Activated T-helper 17 cell treated with anti-CD3 and anti-CD28 coated beads, Interleukin-2, amount 50 U/mL, for 72 hours (primary cell): ENCODE measurements at places on chromosomes 16 and 17. TPM values are rescaled to one million over a fixed set of nuclear protein-coding genes. Genes with fewer than 3 reads are reported as not detected.

Gene FBXL16
- 23.6 TPM for total RNA-seq

Gene C17orf100
- 3.0 TPM for total RNA-seq

Gene ALDH3A1
- not detected for total RNA-seq

Gene FOXN1
- not detected for total RNA-seq

Gene SLFN14
- total RNA-seq, result 0.08 TPM

Gene PRSS36
- 1.1 TPM for total RNA-seq

Gene SLC6A2
- not detected for total RNA-seq

Gene DPEP1
- total RNA-seq, result not detected

DNA sequence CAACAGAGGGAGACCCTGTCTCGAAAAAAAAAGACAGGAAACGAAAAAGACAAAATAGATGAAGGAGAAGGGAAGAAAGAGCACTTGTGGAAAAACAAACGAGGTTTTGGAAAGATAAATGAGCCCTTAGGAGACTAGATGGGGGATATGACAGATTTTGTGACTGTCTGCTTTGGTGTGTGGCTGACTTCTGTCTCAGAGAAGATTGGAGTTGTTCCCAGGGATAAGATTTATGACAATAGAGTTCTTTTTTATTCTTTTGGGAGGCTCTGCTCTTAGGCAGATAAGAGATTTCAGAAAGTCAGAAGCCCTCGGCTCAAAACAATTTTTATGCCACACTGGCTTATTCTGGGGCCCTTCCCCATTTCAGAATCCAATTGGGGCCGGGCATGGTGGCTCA is 73.9 kb upstream of the ATF7IP2 start:
- ATAC-seq, result no peak

DNA sequence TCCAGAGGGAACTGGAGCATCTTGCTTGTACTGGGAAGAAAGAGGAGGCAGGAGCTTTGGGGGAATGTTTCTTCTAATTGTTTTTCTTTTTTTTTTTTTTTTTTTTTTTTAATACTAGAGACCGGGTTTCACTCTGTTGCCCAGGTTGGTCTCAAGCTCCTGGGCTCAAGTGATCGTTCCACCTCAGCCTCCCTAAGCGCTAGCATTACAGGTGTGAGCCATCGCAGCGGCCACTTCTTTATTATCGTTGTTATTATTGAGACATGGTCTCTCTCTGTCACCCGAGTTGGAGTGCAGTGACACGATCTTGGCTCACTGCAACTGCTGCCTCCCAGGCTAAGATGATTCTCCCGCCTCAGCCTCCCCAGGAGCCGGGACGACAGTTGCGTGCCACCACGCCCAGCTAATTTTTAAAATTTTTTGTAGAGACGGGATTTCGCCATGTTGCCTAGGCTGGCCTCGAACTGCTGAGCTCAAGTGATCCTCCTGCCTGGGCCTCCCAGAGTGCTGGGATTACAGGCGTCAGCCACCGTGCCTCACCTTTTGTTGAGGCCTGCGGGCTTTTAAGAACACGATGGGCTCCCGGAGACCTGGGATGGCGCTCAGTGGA is 137.3 kb upstream of the GSE1 start:
- no peak for ATAC-seq

- ATAC-seq, result no peak
Observed at GRCh38 chr17:80886641-80887573, 104.7 kb upstream of the CHMP6 start.

DNA sequence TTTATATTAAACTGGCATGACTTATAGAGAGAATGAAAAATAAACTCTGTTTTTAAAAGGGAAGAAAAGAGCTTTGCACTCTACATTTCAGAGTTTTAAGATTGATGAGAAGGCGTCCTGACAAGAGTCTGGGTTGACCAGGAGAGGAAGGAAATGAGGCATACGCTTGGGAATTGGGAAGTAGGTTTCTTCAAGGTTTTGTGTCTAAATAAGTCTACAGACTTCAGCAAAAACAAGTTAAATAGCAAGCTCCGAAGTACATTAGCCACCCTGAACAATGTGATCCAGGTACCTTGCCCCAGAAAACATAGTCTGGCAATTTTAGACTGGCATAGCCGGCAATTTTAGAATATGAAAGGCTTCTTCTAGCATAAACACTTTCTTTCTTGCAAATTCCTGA is 28.5 kb upstream of the CCDC182 start:
- no peak for ATAC-seq

GRCh38 chr17:81193051-81193410 is 27.0 kb upstream of the AATK start:
- ATAC-seq, result no peak

DNA sequence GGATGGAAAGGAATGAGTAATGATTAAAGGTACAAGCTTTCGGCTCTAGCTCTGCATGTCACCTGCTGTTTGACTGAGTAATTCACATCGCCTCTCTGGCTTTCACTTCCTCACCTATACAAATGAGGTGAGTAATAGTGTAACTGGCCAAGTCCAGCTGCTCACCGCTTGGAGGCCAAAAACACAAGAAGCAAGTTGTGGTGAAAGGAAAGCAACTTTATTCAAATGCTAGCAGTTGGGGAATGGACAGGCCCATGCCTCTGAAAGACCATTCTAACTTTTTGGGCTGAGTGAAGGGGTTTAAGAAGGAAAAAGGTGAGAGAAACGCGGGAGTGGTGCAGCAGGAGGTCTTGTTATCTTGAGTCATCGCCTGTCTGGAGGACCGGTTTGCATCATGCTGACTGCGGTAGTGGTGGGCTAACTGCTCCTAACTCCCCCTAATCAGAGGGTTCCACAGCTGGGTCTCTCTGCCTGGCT is 45.7 kb upstream of the CSNK2A2 start:
- peak; percentile 88 for ATAC-seq

- ATAC-seq, result no peak
Observed at GRCh38 chr17:45218895-45219661, 2.6 kb upstream of the FMNL1 start.

DNA sequence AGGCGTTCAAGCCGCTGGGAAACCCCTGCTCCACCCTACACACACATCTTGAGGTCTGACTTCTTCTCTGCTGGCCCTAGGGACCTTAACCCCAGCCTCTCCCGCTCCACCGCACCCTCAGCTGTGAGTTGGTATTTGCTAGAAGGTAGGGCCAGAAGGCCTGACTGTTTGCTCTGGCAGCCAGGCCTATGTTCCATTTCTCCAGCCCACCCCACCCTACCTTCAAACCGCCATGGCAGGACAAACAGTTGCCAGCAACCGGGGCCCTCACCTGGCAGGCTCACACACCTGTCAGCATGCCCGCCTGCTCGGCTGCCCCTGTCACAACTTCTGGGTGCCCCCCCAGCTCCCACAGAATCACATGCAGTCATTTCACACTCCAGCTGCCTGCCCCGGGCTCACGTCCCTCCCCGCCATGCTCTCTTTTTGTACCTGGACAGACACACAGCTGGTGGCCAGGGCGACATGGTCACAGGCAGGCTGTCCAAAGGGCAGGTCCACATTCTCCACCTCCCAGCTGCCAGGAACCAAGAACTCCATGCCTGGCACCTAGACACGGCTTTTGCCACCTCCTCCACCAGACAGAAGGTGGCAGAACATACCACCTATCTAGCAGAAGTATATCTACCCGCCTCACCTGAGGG is 2.6 kb upstream of the ATP2A3 start:
- ATAC-seq, result no peak

DNA sequence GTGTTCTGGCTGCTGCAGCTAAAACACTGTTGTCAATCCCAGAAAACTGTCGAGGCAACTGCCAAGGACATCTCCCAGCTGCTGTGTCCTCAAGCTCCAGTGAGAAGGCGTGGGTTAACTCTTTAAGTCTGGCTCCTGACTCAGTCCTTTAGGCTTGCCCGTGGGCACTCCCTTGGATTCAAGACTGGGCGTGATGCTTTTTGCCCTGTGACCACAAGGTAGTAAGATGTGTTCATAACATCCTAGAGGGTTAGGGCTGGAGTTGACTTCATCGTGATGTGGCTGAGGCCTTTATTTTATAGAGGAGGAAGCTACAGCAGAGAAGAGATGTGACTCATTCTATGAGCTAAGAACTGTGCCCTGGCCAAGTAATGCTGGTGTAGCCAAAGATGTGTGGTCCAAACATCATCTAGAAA is 50.9 kb upstream of the TEKT3 start:
- no peak for ATAC-seq

GRCh38 chr17:863880-864279 is 81.7 kb downstream of the MRM3 start:
- ATAC-seq, result no peak
